IPS DF 6.9 (cell line): ENCODE measurements at places on chromosomes 4 and X.

DNA sequence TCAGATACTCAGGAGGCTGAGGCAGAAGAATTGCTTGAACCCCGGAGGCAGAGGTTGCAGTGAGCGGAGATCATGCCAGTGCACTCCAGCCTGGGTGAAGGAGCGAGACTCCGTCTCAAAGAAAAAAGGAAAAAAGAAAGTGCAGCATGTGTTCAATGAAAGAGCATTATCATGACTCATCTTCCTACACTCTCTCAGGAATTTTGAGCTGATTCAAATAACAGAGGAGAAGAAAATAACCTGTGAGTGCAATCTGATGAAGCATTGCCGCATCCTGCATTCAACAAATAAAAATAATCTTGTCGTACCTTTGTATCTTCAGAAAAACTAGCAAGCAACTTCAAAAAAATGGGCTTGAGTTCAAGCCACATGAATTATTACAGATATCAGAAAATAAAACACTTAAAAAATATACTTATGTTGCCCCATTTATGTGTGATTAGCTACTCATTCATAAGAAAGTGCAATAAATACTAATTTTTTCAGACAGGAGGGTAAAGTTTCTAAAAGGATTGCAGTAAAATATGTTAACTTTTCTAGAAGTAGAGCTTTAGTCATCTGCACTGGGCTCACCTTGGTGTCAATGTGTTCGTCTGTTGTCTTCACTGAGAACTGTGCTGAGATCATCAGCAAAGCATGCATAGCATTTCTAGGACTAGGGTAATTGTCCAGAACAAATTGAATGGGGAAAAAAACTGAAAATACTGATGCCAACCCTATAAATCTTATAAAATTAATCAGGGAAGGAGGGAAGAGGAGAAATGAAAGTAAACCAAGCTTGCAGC, 90.4 kb upstream of the VCX3B start:
- DNase-seq, result no peak

GRCh38 chr4:40269133-40269532, 66.0 kb upstream of the CHRNA9 start:
- no peak for DNase-seq

- no peak for DNase-seq
Measured at GRCh38 chr4:137934046-137934445, 308.1 kb downstream of the SLC7A11 start.

DNA sequence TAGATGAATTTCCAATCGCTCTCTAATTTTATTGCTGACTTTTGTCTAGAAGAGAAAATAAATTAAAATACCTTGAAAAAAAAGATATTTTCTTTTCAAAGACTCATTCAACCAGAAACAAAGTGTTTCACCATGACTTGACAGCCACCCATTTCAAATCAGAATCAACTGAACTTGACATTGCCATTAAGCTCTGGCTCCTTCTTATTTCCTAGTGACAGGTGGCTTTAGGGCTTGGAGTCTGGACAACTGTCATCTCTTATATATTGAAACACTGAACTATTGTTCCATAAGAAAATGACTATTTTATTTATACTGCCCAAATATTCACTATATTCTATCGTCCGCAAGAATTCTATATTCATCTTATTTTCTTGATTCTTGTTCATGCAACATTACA, 229.2 kb downstream of the SLC39A8 start:
- DNase-seq, result no peak

DNA sequence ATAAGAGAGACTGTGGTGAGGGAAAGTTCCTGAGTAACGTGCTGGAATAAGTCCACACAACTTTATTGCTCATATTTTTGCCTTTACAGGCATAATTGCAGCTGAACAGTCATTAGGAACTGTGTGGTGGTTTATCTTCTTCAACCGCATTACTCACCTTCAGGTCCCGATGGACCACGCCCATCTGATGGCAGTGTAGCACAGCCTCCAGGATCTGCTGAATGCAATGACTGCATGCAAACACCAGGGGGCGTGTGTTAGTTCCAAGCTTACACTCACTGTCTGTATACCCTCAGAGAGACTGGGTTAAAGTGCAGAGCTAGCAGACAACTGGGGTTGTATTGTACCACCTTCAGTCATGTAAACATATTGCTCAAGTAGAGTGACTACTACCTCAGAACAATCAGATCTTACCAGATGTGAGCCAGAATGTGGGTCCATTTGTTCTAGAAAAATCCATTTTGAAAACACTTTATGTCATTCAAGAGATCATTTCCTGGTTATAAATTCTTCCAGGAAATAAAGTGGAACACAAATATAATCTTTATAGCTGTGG, 214.0 kb downstream of the CAMK2D start:
- DNase-seq, result peak; percentile 92

GRCh38 chrX:136369377-136369776, 68.6 kb downstream of the ADGRG4 start:
- DNase-seq, result no peak
